ENCODE measurements at places on chromosomes 5 and 9. TPM values are rescaled to one million over a fixed set of nuclear protein-coding genes. Genes with fewer than 3 reads are reported as not detected.

The SGCD gene
- total RNA-seq = not detected

The TMEM232 gene
- total RNA-seq = 2.2 TPM

- DNase-seq = no peak
- no peaks in the 10 kb centered on the region for H3K4me1 ChIP-seq
- no peaks in the 10 kb centered on the region for H3K36me3 ChIP-seq
- H3K27ac ChIP-seq = no peak overlapping the region
- no peaks in the 10 kb centered on the region for H3K27me3 ChIP-seq
Measured at GRCh38 chr5:95027151-95027721, 257.7 kb downstream of the MCTP1 start.

DNA sequence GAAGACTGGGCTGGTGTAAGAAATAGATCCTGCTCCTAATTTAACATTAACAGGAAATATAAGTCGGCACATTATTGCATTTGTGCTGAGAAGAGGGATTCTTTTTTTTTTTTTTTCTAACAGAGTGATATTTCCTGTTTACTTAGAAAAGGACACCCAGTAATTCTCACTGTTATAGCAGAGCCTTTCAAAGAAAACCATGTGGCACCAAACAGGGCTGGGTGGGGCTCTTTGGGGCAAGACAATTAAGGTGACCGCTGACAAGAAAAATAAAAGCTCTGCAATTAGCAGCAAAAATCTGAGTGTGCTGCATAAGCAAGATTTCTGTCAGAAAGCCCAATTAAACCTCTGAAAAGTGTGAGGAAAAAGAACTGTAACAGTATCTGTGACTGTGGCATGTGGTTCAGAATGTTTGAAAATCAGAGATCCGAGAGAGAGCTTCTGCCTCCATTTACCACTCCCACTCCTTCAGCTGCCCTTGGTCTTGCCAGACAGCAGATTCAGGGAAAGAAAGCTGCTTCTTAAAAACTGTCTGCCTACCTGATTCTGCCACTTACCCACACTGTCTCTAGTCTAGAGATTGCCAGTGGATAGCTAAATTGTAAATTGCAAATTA lies 77.1 kb upstream of the IQGAP2 start:
- no peaks in the 10 kb centered on the region for H3K36me3 ChIP-seq
- peak; percentile 65 for DNase-seq
- peaks cover 66% of the 10 kb centered on the region for H3K4me1 ChIP-seq
- H3K27ac ChIP-seq = peak overlapping the region; percentile 49

DNA sequence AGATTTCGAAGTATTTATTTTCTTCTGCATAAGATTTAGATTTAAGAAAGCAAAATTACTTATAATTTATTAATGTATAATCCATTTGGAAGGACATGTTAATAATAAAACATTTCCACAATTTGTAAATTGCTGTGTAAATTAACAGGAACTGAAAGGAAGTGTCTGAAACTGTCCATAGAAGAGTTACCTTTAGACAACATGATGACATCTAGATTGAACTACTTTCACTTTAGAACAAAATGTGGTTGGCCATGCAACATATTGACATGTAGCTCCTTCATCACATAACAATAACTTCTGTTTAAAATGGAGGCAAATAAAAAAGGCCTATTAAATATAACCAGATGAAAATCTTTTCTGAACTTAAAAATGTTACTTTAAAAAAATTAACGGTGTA lies 1849.5 kb upstream of the ACO1 start:
- no peaks in the 10 kb centered on the region for H3K36me3 ChIP-seq
- no peaks in the 10 kb centered on the region for H3K4me1 ChIP-seq
- no peak overlapping the region for H3K27ac ChIP-seq
- H3K27me3 ChIP-seq = no peaks in the 10 kb centered on the region
- H3K4me3 ChIP-seq = no peak overlapping the region

- no peaks in the 10 kb centered on the region for H3K36me3 ChIP-seq
- H3K4me1 ChIP-seq = peaks cover 47% of the 10 kb centered on the region
- peak overlapping the region; percentile 26 for H3K27ac ChIP-seq
- no peak for DNase-seq
Measured at GRCh38 chr5:62340979-62341378, 35.0 kb downstream of the KIF2A start.

DNA sequence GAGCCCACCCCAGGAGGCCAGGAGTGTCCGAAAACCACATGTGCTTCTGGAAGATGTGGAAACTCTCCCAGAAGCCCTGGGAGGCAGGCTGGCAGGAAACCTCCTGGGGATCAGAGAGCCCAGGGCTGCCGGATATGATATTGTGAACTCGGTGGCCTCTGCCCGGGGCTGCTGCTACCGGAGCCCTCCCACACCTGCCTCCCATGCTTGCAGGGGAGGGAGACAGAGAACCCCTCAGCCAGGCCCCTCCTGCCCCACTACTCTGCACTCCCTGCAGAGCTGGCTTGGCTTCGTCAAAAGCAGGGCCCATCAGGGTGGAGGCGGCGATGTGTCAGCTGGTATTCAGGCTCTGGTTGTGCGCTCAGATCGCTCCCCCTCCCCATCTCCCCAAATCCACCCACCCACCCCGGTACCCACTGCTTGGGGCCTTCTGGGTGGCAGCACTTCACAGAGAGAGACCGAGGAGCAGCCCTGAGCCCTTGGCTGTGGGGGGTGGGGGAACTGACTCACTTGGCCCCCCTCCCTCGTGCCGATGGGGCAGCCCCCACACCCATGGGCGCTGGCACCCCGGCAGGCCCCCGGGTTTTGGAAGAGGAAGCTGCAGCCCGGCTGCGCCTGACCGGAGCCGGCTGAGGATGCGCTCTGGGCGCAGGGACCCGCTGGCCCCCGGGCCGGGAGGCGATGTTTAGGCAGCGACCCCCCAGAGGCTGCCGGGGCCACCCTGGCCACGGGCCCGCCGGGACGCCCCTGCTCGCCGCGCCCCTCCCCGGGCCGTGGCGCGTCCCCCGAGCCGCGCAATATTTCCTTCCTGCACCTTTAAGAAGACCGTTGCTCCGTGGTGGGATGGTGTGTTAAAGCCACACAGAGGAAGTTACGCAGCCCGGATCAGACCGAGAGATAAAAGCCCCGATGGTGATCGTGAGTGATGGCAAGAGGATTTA lies 786 bp upstream of the NTNG2 start:
- H3K27me3 ChIP-seq = peaks cover 12% of the 10 kb centered on the region
- peak; percentile 74 for DNase-seq
- peak overlapping the region; percentile 19 for H3K27ac ChIP-seq

GRCh38 chr5:96590796-96591195 lies 71.4 kb upstream of the CAST start:
- H3K27me3 ChIP-seq = no peaks in the 10 kb centered on the region
- DNase-seq = no peak
- H3K27ac ChIP-seq = no peak overlapping the region
- H3K36me3 ChIP-seq = no peaks in the 10 kb centered on the region
- H3K4me1 ChIP-seq = no peaks in the 10 kb centered on the region

The CD14 gene
- 5.2 TPM for total RNA-seq

The NSD1 gene
- 116 TPM for total RNA-seq

- DNase-seq = peak; percentile 9
- H3K4me1 ChIP-seq = peaks cover 33% of the 10 kb centered on the region
- H3K36me3 ChIP-seq = no peaks in the 10 kb centered on the region
- peak overlapping the region; percentile 91 for H3K4me3 ChIP-seq
Measured at GRCh38 chr5:134873494-134873893, 677 bp upstream of the TXNDC15 start.

DNA sequence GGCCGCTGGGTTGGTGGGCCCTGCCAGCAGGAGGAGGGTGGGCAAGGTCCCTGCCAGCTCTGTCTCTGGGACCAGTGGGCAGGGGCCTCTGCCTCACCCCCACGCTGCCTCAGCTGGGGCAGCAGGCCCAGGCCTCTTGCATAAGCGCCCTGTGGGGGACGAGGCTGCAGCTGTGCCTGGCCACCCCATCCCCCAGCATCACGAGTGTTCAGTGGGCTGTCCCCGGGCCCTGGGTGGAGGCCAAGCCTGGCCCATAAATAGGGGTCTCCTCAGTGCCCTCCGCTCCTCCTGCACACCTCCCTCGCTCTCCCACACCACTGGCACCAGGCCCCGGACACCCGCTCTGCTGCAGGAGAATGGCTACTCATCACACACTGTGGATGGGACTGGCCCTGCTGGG lies at the start of gene PTGDS:
TSS of gene PTGDS (plus strand) at position 282 of the 400 bp plus-strand sequence. CDS start at position 357, 75 bp downstream.
- no peak within 1 kb of the TSS for H3K4me3 ChIP-seq
- H3K4me1 ChIP-seq = peaks cover 41% of the 10 kb centered on the region
- peak within 1 kb of the TSS; percentile 2 for H3K27ac ChIP-seq
- DNase-seq = no peak
- H3K36me3 ChIP-seq = no peaks in the 10 kb centered on the region
- H3K27me3 ChIP-seq = no peaks in the 10 kb centered on the region

GRCh38 chr5:125685771-125686170 lies 737.4 kb upstream of the GRAMD2B start:
- no peaks in the 10 kb centered on the region for H3K36me3 ChIP-seq
- DNase-seq = no peak
- H3K4me1 ChIP-seq = no peaks in the 10 kb centered on the region
- no peaks in the 10 kb centered on the region for H3K27me3 ChIP-seq
- H3K4me3 ChIP-seq = no peak overlapping the region

DNA sequence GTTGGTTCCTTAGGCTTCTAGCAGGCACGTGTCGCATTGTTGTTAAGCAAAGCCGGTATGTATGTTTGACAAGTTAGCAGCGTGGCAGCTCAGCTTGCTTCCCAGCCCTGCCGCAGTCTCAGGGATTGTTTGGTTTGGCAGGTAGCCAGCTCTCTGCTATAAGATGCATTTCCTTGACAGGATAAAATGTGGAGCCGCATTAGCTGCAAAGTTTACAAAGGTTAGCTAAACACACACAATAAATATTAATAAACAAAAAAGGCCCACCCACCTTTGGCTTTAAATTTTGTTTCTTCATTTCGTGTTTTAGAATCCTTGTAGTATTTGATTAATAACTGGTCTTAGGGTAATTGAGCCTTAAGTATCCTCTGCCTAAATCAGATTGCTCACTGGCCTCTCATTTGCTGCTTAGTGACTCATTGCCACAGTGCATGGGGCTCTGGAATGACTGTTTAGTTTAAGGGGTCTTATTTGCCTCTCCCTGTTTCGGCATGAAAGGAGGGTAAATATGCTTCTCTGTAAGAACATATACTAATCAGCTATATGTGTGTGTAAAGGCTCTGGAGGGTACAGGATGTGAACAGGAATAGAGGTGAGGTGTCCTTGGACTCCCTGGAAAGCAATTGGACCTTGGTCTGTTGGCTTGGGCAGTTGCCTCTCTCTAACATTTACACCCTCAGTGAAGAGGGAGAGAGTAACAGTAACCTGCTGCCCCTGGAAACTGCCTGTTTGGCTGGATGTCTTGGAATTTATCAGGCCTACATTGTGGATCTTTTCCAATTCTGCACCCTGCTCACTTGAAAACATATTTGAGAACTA lies 122.0 kb downstream of the GDNF start:
- no peak for DNase-seq
- no peak overlapping the region for H3K27ac ChIP-seq
- no peak overlapping the region for H3K4me3 ChIP-seq
- H3K4me1 ChIP-seq = peaks cover 17% of the 10 kb centered on the region
- H3K27me3 ChIP-seq = no peaks in the 10 kb centered on the region

GRCh38 chr5:160491438-160491837 lies 69.8 kb downstream of the PTTG1 start:
- H3K4me1 ChIP-seq = peaks cover 10% of the 10 kb centered on the region
- no peak overlapping the region for H3K4me3 ChIP-seq
- no peaks in the 10 kb centered on the region for H3K27me3 ChIP-seq
- no peak for DNase-seq

GRCh38 chr5:146947181-146947941 lies 68.8 kb upstream of the PPP2R2B start:
- H3K27ac ChIP-seq = no peak overlapping the region
- no peaks in the 10 kb centered on the region for H3K27me3 ChIP-seq
- no peak overlapping the region for H3K4me3 ChIP-seq
- H3K4me1 ChIP-seq = no peaks in the 10 kb centered on the region
- no peak for DNase-seq

DNA sequence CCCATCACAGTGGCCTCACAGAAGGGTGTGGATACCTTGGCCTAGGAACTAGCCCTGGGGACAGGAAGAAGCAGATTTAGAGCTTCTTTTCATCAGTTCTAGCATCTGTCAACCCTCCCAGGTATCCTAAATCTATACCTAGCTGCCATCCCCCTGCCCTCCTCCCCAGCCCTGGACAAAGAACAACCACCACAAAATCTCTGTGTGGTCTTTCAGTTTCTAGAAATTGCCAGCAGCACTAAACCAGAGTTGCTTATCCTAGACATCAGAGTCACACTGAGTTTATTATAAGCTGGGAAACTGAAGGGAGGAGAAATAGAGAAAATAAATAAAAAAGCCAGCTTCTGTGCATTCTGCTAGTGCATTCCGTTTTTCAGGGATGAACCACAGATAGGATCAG lies 14.6 kb downstream of the CCDC180 start:
- H3K27me3 ChIP-seq = no peaks in the 10 kb centered on the region
- no peak overlapping the region for H3K27ac ChIP-seq
- no peaks in the 10 kb centered on the region for H3K4me1 ChIP-seq
- no peak overlapping the region for H3K4me3 ChIP-seq

All from CD4-positive, alpha-beta memory T cell (primary cell).